ENCODE measurements at places on chromosomes 13 and 19.
A peak's percentile ranks its signal among the peaks of the same experiment; 100 is the strongest.

GRCh38 chr13:107512551-107512950 is 702.8 kb downstream of the LIG4 start:
- DNase-seq, result no peak

GRCh38 chr19:44746946-44747738 is 1.4 kb upstream of the BCL3 start:
- DNase-seq, result peak; percentile 96

DNA sequence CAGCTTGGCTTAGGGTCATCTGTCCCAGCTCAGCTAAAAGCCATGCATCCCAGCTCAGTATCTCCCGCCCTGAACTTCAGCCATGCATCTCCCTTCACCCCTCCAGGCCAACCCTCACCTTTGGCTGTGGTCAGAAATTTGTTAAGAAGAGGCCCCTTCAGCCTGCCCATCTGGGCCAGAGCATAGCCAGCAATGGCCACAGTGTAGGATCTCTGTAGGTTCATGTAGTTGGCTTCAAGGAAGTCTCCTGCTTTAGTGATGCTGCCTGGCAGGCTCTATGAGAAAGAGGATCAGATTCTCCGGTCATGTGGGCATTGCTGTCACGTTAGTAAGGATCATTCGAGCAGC is 16.6 kb upstream of the TNFSF14 start:
- no peak for DNase-seq

- peak; percentile 95 for DNase-seq
Observed at GRCh38 chr19:2462635-2463421, 6.1 kb upstream of the LMNB2 start.

GRCh38 chr13:94343243-94343585 is 136.3 kb downstream of the DCT start:
- DNase-seq, result peak; percentile 18

- DNase-seq, result no peak
Observed at GRCh38 chr19:54795758-54796157, 7.7 kb upstream of the KIR2DL4 start.

- DNase-seq, result no peak
Observed at GRCh38 chr13:71240911-71241310, 626.1 kb downstream of the DACH1 start.

- peak; percentile 79 for DNase-seq
Observed at GRCh38 chr19:3115916-3116602, 19.8 kb upstream of the GNA15 start.

GRCh38 chr13:94657167-94657566 is 55.2 kb downstream of the SOX21 start:
- DNase-seq, result no peak

DNA sequence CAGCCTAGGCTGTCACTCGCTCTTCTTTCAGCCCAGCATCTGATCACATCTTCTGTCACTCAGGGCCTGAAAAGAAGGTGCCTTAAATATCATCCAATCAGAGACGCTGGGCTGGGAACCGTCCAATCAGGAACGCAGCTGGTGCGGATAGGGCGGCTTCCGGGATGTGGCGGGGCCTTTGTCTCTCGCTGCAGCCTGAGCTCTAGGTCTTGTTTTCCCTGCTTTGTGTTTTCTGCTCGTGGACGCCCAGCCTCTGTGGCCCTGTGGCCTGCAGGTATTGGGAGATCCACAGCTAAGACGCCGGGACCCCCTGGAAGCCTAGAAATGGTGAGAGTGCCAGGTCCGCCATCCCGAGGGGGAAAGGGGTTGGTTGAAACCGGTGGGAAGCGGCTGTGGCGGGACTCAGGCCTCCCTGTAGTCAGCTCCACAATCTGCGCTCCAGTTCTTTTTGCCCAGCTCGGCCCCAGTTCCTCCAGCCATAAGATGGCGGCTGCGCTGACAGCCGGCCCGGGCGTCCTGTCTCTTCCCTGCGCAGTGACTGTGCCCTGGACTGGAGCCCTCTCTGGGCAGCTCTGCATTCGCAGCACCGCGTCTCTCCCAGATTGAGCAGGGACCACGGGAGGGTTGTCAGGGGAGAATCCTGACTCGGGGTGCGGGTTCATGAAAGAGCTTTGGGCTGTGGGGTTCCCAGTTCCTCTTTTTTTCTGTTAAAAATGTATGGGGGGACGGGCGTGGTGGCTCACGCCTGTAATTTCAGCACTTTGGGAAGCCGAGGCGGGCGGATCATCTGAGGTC is at the start of gene ZNF85:
TSS of gene ZNF85 (plus strand) at position 175 of the 795 bp plus-strand sequence. CDS start at position 325, 150 bp downstream.
- peak; percentile 94 for DNase-seq

GRCh38 chr13:85632526-85633195 is 166.6 kb downstream of the SLITRK6 start:
- DNase-seq, result no peak

- peak; percentile 67 for DNase-seq
Observed at GRCh38 chr13:43861863-43862262, 17.7 kb downstream of the CCDC122 start.

DNA sequence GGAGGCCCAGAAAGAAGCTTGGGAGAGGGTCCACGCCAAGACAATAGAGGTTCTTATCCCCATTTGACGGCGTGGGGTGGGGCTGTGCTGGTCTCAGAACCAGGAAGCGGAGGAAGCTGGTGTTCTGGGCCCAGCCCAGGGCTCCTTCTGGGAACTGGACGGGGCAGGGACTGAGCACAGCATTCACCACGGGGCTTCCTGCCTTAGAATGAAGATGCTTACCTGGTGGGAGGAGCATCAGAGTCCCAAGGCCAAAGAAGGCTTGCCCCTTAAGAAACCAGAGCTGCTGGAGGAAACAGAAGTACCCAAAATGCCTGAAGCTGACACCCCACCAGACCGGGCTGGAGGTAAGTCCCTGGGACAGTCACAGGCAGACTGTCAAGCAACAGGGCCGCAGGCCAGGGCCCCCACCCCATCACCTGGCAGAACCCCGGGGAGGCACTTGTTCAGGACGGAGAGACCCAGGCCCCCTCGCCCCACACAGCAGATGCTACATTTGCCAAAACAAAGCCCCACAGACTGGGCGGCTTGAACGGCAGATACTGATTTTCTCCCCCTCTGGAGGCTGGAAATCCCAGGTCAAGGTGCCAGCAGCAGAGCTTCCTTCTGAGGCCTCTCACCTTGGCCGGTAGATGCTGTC is 17.8 kb upstream of the IGLON5 start:
- DNase-seq, result no peak

DNA sequence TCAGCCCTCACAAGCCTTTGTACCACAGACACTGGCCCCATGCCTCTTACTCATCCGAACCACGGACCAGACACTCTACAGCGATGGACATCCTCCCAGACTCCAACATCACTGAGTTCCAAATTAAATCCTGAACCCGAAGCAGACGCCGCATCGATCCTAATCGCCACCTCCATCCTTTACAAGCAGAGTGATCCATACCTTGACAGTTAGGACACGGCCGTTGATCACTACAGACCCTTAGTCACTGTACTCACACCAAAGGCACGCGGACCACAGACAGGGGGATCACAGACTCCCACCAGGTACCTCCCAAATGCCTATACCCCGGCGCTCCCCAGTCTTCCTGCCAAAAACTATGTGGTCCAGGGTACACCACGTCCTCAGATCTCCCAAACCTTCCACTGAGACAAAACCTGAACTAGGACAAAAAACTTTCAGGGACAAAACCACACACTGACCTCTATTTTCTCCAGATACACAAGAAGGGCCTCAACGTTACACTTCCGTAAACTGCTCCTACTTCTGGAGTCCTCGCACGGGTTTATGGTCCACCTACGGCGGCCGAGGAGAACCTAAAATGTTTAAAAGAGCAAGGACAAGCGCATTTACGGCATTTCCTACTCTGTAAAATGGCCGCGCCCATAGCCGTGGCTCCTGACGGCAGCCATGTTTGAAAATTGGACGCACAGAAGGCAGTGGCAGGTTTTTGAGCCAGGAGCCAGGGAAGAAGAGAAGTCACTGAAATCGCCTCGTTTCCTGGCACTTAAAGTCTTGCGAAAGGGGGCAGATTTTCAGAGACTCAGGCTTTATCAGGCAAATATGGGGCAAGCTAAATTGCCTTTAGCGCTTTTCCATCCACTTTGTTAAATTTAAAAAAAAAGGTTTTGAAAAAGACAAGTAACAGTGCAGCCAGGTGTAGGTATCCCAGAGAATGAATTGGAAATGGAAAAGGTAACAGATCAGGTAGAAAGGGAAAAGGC is at the start of gene ZNF350:
TSS of gene ZNF350 (minus strand) at position 532 of the 983 bp plus-strand sequence. CDS start 12,480 bp downstream, outside the sequence.
- DNase-seq, result peak; percentile 94

GRCh38 chr19:15381864-15382263 is 2.3 kb upstream of the AKAP8 start:
- DNase-seq, result no peak

GRCh38 chr13:22332416-22332815 is 661.5 kb downstream of the FGF9 start:
- DNase-seq, result no peak

GRCh38 chr13:40230833-40231266 is 435.6 kb downstream of the FOXO1 start:
- DNase-seq, result peak; percentile 78
